ENCODE measurements at places on chromosomes 5 and 9.

- DNase-seq = no peak
Observed at GRCh38 chr5:68707575-68707974, 386.2 kb upstream of the SLC30A5 start.

DNA sequence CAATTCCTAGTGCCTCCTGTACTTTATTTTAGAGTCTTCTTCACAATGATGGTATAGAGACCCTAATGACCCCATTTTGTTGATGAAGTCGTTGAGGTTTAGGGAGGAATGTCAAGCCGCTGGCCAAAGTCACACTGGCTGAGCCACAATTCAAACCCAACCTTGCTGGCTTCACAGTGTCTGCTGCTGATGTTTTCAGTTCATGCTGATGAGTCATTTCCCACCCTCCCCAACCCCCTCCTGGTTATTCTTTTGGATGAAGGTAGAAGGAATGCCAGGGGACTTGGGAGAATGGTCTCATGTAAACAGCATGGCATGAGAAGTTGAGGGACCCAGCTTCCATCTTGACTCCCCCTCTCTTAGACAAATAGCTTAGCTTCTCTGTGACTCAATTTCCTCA is 68.6 kb downstream of the TMEM252 start:
- no peak for DNase-seq

DNA sequence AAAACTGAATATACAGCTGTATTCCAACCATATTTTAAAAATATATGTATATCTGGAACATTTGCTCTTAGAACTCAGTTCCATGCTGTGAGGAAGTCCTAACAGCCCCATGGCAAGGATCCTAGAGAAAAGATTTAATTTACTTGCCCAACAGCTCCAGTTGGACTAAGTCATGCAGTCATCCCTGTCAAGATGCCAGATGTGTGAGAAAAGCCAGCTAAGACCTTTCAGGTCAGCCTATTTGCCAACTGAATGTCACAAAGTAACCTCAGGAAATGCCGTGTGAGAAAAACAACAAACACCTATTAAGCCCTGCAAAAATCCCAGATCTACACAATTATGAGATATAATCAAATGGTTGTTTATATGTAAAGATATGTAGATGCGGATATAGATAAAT is 416.3 kb downstream of the NR2F1-AS1 start:
- no peak for DNase-seq

DNA sequence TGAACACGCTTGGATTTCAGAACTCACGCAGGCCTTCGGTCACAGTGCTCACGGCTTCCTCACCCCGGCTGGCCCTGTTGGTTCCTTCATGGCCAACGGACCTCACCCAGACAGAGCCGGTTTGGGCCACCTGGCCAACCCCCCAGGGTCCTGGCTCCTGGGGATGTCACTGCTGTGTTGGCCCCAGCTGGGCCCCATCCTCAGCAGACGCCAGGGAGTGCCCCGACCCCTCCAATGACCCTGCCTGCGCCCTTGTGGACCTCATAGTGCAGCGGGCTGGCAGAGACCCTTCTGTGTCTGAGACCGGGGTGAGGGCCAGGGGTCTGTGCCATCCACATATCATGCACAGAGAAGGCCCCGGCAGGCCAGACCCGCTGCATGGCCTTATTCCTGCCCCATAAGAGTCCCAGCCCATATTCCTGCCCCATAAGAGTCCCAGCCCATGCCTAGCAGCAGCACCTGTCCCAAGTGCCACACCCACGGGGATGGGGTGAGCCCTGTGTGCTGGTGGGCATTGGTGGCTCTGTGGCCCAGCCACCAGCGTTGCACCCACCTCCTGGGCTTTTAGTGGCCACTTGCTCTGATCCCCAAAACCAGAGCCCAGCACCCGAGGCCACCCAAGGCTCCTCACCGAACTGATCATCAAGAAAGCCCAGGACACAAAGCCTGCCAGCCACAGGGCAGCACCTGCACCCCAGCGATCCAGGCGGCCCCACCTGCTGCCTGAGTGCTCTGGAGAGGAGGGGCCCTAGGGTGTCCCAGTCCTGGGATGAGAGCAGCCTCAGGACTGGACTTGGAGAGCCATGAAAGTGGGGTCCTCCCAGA is 1.3 kb upstream of the LPCAT1 start:
- DNase-seq = no peak

GRCh38 chr5:52825826-52826225 is 38.1 kb downstream of the ITGA1 start:
- no peak for DNase-seq

DNA sequence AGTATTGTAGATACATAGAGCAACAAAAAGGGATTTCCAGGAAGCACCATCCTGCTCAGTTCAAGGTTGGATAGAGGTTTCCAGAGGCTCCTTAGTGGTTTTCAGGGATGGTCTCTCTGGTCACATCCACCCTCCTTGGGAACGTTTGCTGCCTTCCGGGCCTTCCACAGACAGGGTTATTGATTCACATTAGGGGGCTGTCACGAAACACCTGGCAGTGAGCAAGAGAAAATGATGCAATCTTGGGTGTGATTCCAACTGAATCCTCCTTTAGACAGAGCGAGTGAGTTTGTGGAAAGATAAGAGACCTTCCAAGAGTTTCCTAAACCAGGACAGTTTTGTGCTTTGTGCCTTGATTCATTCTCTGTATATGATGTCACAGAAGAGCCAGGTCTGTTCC is 43.8 kb upstream of the CTSL start:
- DNase-seq = no peak

DNA sequence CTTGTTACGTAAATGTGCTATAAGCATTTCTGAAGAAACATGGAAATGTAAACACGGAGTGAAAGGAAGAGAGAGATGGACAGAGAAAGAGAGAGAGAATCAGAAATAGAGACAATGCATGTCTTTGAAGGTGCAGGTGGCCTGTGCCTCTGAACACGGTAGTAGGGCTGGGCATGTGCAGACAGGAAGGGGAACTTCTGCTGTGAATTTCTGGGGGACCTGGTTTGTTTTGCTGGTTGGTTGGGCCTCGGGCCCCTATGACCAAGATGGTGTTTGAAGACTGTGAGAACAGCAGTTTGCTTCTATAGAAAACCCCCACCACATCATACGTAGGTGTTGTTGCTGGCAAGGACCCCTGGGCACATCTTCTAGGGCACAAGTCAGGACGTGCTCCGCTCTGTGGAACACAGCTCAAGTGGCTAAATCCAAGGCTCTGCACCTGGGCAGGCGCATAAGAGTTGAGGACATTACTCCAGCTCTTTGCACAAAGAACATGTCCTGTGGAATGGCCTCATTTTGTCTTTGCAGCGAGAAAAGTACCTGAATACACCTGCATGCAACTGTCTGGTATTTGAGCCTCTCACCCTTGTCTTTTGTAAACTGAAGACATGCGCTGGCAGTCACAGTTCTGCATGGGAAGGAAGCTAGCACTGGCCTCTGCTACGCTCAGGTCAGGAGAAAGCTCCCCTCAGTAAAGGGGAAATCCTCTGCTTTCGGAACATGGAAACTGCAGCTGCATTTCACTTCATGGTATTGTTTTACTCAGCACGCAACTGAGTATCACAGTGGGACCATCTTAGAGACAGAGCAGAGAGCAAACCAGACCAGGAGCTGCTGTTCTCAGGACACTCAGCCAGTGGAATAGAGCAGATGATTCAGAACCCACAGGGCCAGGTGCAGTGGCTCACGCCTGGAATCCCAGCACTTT is 2.7 kb downstream of the OR2V2 start:
- DNase-seq = no peak

- no peak for DNase-seq
Observed at GRCh38 chr5:149014571-149015031, 48.3 kb downstream of the SH3TC2 start.

GRCh38 chr5:171874234-171874633 is 88.6 kb downstream of the SMIM23 start:
- no peak for DNase-seq

GRCh38 chr5:113378081-113378480 is 56.7 kb downstream of the TSSK1B start:
- DNase-seq = no peak

DNA sequence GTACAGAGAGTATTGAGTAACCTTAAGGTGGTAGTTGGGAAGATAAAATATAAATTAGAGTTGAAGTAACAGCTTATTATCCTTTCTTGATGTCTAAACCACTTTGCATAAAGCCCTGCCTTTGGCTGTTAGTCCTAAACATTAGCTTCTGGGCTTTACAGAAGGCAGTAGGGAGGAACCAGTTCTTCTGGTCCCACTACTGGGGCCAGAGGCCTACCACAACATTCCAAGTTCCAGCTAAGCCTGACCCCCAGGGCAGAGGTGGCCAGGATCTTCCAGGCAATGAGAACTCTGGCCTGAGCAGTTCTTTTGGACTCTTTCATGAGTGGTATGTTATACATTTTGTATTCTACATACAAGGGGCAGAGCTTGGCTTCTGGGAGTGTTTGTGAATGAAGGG is 26.1 kb downstream of the DNAI1 start:
- DNase-seq = no peak

GRCh38 chr5:164352695-164353094 is 847.3 kb downstream of the MAT2B start:
- DNase-seq = no peak

- no peak for DNase-seq
Observed at GRCh38 chr9:108676355-108676754, 179.4 kb downstream of the ACTL7B start.

DNA sequence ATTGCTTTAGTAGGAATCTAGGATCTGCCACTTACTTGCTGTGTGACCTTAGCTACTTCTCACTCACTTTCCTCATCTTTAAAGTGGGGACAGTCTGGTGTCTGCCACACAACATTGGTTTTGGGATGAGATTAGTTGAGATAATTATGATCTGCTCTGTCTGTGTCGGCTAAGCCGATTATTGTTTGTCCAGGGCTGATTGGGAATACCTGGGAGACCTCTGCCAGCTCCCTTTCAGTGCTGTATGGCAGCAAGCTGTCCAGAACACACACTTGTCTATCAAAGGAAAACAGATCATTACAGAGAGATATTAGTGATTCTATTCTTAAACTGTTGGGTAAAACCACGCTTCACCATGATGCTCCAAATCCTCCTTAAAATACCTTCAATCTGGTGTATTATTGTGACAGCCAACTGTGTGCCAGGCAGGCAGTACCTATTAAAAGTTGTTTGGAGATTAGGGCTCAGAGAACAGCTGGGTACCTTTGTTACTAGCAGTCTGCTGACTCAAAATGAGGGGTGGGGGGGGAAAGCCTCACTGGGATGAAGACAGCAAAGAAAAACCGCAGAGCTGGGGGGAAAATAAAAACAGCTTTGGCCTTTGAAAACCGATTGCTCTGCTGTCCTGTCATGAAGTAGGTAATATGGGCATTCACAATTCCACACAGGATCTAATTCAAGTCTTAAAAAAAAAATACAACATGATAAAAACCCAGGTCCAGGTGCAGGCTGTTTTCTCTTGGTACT is 458.4 kb upstream of the C9orf72 start:
- DNase-seq = no peak

GRCh38 chr9:136080716-136081112 is 14.4 kb downstream of the NACC2 start:
- DNase-seq = no peak

- DNase-seq = no peak
Observed at GRCh38 chr5:33903118-33903517, 11.3 kb upstream of the ADAMTS12 start.

- no peak for DNase-seq
Observed at GRCh38 chr9:92558612-92559374, 23.0 kb upstream of the ECM2 start.

GRCh38 chr9:108543251-108543778 is 312.5 kb downstream of the ACTL7B start:
- DNase-seq = no peak

- DNase-seq = no peak
Observed at GRCh38 chr9:38690574-38690973, 29.4 kb downstream of the FAM240B start.

DNA sequence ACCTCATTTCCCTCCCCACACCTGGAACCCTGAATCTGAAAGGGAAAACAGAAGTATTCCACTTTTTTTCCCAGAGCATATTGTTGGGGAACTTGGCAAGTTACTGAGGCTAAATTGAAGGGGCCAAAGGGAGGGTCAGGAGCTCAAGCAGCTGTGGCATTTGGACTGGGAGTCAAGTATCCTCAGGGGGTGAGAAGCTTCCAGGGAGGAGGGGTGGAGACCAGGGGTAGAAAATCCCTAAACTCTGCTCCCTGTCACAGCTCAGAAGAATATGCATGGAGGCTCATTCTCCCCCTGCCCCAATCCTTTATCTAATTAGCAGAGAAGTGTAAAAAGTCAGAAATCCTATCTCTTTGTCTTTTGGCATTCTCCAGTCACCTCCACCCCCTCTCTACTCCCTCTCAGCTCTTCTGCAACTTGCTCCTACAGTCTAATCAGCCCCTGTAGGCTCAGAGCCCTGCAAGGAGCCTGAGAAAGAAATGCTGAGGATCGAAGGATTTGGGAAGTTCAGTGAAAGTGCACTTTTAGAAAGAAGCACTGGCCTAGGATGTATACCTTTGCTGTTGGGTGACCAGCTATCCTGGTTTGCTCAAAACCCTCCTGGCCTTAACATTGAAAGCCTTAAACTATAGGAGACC is 5.7 kb upstream of the WNT8A start:
- no peak for DNase-seq

GRCh38 chr5:82641331-82642003 is 363.3 kb upstream of the RPS23 start:
- no peak for DNase-seq

GRCh38 chr5:1656271-1656975 is 132.7 kb upstream of the LPCAT1 start:
- no peak for DNase-seq

- DNase-seq = no peak
Observed at GRCh38 chr9:134724202-134724911, 82.8 kb downstream of the COL5A1 start.

- DNase-seq = no peak
Observed at GRCh38 chr5:90022711-90023053, 386.9 kb downstream of the CETN3 start.

DNA sequence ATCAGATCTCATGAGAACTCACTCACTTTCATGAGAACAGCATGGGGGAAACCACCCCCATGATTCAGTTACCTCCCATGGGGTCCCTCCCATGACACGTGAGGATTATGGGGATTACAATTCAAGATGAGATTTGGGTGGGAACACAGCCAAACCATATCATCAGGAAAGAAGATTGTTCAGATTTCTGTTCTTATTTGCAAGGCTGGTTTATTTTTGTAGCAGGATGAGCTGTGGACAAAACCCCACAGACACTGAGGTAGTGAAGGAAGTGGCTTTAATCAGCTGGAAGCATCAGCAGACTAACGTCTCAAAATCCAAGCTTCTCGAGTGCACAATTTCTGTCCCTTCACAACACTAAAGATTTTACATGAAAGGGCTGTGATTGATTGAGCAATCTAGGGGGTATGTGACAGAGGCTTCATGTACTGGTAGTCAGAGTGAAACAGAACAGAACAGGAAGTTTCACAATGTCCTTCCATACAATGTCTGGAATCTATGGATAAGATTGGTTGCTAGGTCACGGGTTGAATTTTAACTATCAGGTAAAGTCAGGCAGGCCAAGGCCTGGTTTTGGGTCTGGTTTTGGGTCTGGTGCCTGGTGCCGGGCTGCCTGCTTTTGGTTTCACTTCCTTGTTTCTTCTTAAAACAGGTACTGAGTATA is 91.3 kb upstream of the ZNF366 start:
- no peak for DNase-seq

DNA sequence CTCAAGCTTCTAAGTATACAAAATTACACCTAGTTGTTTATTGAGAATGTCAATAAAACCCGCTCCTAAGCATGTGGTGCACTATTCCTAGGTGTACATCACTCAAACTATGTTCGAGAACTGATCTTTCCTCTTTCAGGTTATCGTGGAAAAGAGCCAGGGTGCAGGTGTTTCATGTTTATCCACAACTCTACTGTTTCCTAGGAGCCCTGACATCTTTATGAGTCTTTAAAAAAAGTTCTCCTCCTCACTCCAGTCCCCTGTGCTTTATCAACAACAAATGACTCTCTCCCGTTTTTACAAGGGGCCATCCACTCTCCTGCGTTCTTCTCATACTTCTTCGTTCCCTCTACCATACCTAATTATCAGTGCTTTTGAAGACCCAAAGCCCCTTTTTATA is 78.8 kb upstream of the NFIL3 start:
- DNase-seq = no peak

Measured in activated T-helper 1 cell treated with anti-CD3 and anti-CD28 coated beads, Interleukin-2, amount 50 U/mL, for 16 hours (primary cell).